ENCODE measurements at places on chromosomes 3 and 15.

- DNase-seq, result no peak
Observed at GRCh38 chr15:74184582-74185091, 11.1 kb downstream of the ISLR start.

GRCh38 chr3:152350139-152350538, 81.4 kb downstream of the MBNL1 start:
- DNase-seq, result no peak

- peak; percentile 13 for DNase-seq
Observed at GRCh38 chr3:28150465-28151206, 90.8 kb upstream of the CMC1 start.

- no peak for DNase-seq
Observed at GRCh38 chr15:31344823-31345605, 18.4 kb downstream of the KLF13 start.

DNA sequence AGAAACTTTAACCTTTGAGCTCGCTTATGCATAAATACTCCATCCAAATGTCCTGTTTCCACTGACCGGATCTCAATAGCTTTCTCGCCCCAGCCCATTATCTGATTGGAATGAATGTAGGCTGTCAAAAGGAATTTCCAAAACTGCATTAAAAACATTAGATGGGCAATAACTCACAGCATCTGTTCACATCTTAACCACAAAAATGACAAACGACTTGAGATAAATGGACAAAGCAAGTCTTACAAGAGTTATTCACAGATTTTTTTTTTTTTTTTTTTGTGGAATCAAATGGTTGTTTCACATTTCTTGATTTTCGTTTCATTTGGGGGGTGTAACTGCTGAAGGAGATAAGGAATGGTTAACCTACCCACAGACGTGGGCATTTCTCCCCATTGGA, 39.7 kb upstream of the SLC2A2 start:
- DNase-seq, result no peak

GRCh38 chr15:56383010-56383409, 17.8 kb downstream of the TEX9 start:
- DNase-seq, result no peak

GRCh38 chr3:8972639-8973038, 9.4 kb upstream of the RAD18 start:
- no peak for DNase-seq

DNA sequence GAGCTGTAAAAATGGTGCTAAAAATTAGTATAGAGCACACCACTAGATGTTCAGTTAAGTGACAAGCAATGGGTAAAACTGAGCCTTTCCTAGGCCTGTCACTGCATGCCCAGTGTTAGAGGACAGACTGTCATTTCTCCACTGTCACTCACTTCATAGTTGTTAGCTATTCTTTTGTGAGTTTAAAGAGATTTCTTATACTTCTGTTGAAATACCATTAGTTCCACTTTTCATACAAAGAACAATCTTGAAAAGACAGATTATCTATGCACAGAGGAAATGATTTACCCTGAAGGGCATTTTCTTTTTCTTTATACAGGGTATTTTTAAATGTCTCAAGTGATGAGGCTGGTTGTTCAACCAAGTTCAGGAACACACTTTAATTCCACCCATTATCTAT, 28.3 kb upstream of the CHMP2B start:
- DNase-seq, result no peak

GRCh38 chr15:62462268-62462667, 297.2 kb upstream of the C2CD4B start:
- DNase-seq, result no peak

- no peak for DNase-seq
Observed at GRCh38 chr15:65884511-65884910, 15.2 kb downstream of the RAB11A start.

DNA sequence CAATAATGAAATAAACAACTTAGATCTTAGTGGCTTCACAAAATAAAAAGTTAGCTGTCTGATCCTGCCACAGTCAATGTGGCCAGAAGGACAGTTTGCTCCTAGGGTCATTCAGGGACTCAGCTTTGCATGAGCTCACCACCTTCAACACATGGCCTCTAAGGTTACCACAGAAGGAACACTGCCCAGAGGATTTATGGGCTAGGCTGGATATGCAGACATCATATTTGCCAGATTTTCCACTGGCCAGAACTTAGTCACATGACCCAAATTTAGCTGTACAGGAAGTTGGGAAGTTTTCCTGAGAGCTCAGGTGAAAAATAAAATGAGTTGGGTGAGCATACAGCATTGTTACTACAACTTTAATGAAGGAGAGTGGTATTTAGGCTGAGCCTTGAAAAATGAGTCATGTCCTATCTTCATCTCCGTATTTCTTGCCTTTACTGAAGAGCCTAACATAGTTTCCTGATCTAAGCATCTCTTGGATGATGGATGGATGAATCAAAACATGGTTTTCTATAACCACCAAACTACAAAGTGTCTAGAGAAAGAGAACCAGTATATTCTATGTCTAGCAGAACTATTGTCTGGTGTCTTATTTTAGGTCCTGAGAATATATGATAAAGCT, 54.9 kb upstream of the TMEM108 start:
- DNase-seq, result no peak

DNA sequence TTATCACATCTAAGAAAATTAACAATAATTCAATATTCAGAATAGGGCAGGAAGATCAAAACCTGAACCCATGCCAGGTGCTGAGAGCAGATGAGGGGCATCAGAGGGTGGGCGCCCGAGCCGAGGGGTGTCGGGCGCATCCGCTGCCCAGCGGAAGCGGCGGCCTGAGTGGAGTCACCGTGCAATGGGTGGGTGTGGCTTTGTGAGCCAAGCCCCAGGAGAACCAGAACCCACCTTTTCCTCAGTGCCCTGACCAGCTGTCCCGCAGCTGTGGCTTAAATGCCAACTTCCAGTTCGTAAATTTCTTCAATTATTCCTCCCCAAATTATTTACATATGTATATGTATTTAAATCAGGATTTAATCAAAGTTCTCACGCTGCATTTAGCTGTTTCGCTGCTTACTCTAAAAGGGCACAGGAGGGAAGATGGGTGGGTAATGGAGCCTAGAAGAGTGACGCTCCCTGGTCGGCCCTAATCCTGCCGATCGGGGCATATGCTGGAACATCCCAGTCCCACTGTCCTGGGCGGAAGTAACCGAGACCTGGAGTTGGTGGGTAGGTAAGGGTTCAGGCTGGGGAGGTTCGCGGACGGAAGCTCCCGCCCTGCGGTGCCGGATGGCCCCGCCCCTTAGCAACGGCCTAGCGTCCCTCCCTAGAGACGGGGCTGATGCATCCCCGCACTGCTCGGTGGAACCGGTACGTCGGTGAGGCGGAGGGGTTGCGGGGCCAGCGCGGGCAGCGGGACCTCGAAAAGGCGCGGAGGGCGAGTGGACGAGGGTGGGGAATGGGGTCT, 1.3 kb downstream of the DNAH1 start:
- peak; percentile 37 for DNase-seq

DNA sequence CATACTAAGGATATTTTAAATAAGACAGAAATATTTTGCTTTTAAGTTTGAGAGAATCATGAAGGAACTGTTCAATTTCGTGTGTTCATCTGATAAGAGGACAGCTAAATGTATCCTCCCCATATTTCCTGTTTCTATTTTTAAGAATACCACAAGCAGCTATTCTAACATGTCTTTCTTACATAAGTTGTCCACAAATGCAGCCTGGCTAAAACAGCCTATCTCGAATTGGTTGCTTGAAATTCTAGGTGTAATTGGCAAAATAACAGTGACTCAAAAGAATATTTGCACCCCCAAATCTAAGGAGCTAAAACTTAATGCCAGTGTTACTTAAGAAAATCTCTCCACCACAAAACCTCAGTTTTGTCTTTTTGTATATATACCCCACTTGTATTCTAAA, 35.0 kb downstream of the BTLA start:
- DNase-seq, result no peak

GRCh38 chr15:63086947-63087346, 34.7 kb upstream of the LACTB start:
- DNase-seq, result no peak

GRCh38 chr3:127667119-127667681, 5.6 kb upstream of the ABTB1 start:
- no peak for DNase-seq

DNA sequence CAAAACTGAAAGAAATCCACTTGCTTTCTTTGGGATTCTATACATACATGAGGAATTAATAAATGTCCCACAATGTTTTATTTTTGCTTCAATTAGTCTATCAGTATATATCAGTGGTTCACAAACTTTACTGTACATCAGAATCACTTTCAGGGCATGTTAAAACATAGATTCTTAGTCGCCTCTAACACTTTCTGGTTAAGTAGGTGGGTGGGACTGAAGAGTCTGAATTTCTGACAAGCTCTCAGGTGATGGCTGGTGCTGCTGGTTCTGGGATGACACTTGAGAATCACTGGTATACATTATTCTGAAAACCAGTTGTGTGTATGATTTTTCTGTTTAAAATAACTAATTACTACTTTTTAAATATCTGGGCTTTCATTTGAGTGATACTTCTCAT, 393.3 kb downstream of the TBC1D5 start:
- no peak for DNase-seq

DNA sequence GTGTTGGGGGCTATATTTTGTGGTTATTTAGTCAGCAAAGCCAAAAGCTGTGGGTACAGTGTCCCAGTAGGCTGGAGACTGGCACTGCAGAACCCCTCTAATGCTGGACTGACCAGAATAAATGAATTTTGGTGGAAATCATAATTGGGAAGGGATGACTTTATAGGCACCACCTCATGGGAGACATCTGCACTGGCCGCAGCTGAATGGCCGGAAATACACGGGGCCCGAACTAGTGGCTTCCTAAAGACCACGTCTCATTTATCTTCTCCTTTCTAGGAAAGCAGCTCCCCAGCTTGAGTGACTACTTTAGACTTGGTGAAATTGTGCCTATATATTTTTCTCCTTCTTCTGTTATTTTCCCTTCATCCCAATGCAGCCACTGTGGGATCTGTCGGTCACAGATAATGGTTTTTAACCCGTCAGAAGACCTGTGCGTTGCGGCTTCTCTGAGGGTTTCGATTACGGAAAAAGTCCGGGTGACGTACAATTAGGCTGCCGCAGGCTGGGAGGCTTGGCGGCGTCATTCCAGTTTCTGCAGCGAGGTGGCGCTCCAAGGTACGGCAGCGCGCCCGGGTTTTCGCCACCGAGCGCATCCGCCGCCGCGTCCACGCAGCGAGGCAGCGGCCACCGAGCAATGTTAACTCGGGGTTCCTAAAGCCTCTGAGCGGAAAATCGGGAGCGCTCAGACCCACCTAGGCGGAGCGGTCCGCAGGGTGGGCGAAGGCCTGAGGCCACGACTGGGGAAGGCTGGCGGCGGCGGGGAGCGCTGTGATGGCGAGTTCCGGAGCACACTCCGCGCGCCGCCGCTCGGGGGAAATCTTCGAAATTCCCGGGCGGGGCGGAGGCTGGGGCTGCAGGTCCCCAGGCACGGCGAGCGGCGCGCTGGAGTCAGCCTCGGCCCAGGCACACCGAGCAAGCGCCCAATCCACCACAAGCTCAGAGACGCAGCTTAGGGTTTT, 26.3 kb downstream of the NR2F2 start:
- DNase-seq, result peak; percentile 91

DNA sequence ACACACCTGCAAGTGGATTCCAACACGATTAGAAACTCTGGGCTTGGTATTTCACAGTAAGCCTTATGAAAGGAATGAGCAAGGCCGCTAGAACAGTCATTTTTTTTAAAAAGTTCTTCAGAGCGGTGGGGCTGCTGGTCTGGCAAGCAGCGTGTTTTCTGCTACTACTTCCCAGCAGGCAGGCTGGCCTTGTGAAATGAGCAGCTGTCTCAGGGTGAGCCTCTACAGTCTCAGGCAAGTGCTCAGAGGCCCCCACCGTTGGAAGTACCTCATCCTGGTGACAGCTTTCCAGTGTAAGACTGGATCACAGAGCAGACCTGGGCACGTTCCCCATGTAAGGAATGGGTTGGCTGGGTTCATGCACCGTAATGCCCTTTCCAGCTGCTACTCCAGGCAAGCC, 119.2 kb downstream of the LRIG1 start:
- no peak for DNase-seq

DNA sequence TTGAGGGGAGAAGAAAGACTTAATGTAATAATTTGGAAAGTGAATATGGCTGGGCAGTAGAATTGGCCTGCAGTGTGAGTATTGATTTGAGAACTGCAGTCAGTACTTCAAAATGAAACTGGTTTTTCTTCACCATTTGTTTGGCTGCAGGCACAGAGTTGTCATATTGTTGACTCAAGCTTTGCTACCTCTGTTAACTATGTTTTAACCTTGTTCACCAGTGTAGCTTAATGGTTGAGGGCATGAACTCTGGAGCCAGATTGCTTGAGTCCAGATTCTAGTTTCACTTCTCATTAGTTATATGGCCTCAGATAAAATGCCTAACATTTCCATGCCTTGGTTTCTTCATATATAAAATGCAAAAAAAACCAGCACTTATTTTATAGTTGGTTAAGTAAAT, 64.1 kb downstream of the CFAP44 start:
- DNase-seq, result no peak

- DNase-seq, result peak; percentile 74
Observed at GRCh38 chr3:56157693-56158362, 310.4 kb downstream of the ERC2 start.

GRCh38 chr15:58631319-58631718, 118.2 kb downstream of the ADAM10 start:
- no peak for DNase-seq

- DNase-seq, result no peak
Observed at GRCh38 chr3:73098026-73098425, 36.6 kb downstream of the EBLN2 start.

DNA sequence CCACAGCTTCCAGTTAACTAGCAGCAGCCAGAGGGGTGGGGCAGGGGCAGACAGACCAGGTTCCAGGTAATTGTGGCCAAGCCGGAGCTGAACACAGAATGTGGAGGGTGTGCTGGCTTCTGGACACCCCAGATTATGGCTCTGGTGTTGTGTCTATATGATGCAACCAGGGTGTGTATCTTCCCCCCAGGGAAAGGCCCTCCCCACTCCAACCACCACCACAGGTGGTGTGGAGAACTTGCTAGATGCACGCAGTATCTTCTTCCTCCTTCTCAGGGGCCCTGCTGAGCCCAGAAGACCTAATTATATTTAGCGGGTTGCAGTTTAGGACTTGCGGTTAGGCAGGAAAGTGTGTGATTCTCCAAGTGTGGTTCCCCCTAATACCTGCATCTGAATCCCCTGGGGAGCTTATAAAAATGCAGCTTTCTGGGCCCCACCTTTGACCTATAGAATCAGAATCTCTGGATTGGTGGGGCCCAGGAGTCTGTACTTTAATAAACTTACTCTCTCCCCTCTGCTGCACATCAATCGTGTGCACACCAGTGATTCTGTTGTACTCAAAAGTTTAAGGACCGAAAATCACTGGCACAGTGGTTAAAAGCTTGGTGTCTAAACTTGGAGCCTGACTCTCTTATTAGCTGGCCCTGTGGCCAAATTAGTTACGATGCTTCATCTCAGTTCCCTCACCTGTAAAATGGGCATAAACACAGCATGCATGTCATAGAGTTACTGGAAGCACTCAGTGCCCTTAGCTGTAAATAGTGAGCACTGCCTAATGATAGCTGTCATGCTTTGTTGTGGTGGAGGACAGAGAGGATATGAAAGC, 379.1 kb upstream of the PROK2 start:
- no peak for DNase-seq

- peak; percentile 58 for DNase-seq
Observed at GRCh38 chr15:78618490-78618934, 2.3 kb downstream of the CHRNA3 start.

Measured in inflammatory macrophage treated with lipopolysaccharide for 1 hour (primary cell).